ENCODE measurements at places on chromosomes 1 and 21.

- DNase-seq: no peak
Observed at GRCh38 chr1:94667818-94668217, 126.3 kb upstream of the F3 start.

DNA sequence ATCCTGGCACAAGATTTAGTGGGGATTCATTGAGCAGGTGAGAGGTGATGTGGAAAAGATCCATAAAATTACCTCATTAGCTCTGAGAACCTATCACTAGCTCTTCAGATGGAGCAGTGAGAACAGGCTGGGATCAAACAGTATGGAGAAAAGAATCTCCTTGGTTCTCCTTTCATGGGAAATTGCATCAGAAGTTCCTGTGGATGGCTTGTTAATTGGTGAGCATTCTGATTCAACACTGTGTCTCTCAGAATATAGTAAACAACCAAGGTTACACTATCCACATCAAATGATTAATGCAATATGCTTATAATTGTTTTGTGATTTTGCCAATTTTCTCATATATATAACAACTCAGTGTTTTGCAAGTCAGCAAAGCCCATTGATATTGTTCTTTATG, 8.3 kb upstream of the CD55 start:
- DNase-seq: no peak

DNA sequence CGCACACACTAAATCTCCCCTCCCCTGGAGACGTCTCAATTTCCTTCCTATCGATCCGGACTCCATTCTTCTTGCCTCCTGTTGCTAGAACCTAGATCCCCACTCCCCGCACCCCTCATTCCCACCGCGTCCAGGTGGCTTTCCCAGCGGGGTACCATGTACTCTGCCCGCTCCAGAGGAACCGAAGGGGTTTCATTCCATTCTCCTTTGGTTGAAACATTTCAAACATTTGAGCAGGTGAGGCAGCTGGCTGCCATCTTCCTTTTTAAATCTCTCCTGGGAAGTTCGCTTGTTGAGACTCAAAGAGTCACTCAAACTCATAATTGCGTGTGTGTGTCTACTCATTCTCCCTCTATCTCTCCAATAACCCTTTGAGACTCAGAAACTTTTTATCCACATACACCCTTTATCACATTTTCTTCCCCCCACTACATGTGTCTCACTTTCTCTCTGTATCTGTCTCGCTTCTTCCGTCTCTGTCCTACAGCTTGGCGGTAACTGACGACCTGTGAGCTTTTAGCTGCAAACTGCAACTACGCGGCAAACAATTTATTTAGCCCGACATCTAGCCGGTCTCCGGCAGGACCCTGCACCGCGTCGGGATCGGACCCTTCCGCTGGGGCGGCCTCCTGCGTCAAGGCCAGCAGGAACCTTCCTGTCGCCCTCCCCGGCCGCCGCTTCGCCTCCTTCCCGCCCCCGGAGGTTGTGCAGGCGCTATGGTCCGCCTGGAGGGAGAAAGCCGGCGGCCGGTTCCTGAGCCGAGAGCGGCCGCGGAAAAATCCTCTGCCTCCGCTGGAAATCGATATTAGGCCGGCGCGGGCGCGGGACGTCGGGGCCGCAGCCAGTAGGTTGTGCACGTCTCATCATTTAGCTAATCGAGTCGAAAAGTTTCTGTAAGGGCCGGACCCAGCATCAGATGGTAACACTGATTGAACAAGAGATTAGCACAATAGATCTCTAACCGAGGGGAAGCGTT, 3.0 kb upstream of the FOXD3 start:
- no peak for DNase-seq

DNA sequence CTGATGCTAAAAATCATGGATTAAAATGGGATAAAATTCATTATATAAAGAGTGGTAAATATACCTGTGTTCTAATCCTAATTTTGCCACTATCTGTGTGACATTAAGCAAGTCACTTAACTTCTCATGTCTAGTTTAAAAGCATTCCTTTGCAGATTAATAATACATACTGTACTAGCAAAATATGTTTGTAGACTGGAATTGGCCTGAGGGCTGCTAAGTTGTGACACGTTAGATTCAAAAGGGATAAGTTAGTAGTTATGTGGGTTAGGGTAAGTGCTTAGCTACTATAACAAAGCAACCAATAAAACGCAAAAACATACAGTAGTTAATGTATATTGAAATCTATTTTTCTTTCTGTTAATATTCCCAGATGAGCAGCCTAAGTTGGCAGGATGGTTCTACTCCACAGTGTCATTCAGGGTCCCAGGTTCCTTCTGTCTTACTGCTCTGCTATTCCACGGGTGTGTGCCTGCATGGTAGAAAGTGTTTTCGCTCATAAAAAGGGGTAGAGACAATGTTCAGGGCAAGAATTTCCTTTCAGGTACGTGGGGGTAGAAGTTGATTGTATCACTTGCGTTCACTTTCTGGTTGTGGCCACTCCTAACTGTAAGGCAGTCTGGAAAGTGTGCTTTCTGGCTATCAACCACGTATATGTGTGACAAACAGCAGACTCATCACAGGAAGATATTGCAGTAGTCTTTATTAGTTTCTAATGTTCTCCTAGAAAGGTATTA, 239.8 kb downstream of the NFIA start:
- DNase-seq: no peak

DNA sequence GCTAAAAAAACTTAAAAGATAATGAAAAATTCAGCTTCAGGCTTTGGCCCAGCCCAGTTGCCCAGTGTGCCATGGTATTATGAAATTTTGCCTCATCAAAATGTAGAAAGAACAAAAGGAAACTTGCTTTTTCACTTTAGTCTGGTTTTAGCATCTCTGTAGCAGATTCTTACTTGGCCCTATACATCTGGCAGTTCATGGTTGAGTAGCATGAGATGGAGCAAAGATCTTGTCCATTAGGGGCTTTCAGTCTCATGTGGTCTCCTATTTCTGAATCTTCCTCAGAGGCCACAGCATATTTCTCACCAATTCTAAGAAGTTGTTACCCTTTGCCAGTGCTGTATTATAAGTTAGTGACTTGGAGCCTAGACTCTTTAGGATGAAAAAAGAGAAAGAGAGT, 58.5 kb downstream of the ATP2B4 start:
- DNase-seq: no peak

DNA sequence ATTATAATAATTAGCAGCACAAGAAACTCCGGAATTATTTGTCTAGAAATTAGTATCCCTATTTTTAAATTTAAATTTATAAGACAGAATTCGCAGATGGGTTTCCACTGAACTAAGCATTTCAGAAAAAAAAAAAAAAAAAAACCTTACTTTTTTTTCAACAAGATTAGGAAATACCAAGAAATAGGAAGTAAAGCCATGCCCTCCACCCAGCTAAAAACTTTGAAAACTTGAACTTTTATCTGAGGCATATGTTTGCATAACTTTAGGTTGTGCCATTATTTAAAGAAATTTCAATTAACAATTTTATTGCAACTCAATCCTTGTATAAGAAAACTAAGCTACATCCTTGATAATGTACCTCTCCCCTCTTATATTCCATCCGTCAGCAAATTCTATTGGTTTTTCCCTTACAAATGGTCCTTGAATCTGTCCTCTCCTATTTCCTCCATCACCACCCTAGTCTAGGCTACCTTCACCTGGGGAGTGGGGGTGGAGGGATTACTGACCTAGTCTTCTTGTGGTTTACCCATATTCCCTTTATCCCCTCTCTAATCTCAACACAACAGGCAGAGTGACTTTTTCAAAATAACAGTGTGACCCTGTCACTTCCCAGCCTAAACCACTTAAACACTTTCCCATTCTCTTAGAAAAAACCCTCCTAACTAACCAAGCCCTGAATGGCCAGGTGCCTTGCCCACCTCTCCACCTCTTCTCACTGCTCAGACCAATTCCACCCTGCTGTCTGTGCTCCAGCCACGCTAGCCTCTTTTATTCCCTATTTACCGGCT, 1.4 kb upstream of the EVI5 start:
- DNase-seq: no peak

DNA sequence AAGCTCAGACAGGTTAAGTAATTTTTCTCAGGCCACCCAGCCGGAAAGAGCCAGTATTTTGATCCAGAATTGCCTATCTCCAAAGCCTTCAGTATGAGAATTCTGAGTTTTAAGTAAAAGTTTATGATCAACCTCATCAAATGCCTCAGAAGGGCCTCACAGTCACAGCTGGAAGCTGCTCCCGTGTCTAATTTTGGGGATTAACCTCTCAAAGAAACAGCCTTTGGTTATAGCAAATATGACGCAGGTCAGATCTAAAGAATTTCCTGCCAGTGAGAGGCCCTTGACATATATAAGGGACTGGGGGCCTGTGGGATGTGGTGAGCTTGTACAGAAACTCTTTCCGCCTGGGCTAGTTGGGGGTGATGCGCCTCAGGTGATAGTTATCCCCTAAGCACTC, 2.3 kb downstream of the EXTL1 start:
- no peak for DNase-seq

DNA sequence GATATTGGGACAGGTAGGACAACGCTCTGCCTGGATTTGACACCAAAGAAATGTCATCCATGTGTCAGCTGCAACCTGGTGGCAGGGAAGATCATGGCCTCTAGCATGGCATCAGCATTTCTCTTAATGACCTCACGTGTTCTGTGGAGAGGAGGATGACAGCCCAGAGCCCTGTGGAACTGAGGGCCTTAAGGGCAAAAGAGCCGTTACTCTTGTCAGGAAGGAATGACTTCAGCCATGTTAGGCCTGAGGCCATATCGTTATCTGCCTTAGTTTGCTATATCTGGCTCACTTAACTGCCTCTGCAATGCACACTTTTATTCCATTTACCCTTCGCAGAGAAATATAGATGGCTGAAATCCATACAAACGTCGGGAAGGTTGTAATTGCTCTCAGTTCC, 83.2 kb upstream of the PBX1 start:
- DNase-seq: no peak

DNA sequence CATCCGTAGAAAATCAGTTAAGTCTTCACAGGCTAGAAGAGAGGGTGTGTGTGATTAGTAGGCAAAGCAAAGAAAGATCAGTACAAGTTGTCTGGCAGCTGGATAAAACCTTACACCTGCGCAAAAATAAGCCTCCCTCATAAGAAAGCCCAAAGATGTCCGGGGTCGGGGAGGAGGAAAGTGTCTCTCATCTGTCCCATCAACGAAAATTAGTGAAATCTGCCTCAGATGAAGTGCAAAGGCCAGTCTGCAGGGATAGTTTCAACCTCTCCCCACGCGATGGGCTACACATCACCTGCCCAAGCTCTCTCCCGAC, 333.9 kb downstream of the SRGAP2C start:
- no peak for DNase-seq

DNA sequence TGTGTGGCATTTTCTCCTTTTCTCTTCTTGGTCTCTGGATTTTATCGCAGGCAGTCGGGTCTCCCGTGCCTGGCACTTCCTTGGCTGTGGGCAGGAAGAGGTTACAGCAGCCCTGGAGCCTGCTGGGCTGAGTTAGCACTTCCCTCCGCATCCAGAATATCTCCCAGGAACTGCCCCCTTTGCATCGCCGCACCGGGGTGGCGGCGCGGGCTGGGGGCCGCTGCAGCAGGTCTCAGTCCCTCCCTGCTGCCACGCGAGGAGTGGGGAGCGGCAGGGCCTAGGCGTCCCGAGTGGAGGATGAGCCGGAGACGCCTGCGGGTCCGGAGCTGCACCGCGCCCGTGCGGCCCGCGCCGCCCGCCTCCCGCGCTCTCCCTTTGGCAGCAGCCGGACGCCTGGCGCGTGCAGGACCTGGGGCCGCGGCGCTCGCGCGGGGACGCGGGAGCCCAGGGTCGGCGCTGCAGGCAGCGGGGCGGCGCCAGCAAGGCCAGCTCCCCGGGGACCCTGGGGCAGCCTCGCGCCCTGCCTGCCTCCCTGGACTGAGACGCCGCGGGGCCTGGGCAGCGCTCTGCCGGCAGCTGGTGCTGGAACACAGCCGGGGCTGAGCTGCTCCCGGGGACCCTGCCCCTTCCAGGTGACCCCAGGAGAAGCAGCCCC, 192.8 kb downstream of the PRDM2 start:
- DNase-seq: no peak

DNA sequence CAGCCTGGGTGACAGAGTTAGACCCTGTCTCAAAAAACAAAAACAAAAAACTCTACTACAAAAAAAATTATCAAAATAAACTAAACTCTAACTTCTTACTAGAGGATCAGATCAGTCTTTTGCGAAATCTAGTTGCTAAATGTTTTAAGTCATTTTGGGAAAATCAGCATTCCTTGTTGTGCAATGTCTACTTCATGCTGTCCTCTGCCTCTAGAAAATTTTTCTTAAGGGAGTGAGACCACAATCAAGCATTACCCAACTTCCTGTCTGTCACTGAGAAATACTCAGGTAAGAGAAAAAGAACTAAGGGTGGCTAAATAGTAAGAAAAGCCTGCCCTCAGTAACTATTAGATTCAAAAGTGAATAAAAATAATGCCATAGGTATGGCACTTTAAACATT, 67.2 kb upstream of the FOXD3 start:
- DNase-seq: no peak

- no peak for DNase-seq
Observed at GRCh38 chr1:68129536-68130250, 79.3 kb upstream of the DIRAS3 start.

Data from GM12878 (cell line).